ENCODE measurements at places on chromosomes 7 and 10.

DNA sequence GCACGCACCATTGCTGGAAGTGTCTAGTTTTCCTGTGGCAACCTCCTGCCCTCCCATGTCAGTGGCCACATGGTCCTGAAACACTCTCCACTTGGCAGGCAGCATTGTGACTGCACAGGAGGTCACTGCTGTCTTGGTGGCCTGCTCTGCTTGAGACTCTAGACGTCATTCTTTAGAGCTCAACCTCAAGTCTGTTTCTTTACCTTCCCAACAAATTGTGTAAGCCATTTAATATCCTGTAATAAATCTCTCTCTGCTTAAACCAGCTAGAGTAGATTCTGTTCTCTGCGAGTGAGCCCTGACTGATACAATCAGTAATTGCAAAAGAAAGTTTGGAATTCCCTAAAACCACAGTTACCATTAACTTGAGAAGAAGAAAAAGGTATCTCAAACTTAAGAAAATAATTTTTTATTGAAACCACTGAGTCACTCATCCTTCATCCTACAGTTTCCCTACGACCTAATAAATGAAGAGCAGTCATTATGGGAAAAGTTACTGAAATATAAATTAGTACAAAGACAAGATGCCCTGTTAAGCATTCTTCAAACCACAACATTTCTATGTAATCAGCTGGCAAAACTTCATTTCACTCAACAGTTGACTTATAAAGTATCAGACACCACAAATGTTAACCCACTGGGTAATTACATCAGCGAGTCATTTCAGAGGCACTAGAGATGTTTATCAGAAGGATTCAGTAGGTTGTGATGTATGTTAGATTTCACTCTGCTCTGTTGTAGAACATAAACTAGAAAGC, 18.0 kb downstream of the SLC25A13 start:
- no peak for DNase-seq

GRCh38 chr7:81680120-81680519, 89.7 kb downstream of the HGF start:
- DNase-seq: no peak

DNA sequence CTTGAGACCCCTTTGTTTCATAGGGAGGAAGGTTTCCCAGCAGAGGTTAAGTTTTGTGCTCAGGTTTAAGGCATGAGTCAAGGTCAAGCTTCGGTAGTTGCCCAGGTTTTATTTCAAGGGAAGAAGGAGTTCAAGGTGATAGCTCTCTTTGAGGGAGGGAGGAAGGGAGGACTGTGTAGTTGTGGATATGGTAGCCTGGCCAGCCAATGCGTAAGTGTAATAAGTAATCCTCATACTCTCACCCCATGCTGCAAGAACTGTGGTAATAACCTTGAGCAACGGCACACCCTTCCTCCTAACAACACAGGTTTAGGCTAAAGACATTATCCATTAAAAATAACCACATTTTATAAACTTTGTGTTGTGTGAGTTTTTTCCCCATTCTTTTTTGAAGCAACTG, 478.9 kb downstream of the KCNMA1 start:
- no peak for DNase-seq

- DNase-seq: no peak
Measured at GRCh38 chr7:19728716-19729115, 19.9 kb upstream of the POLR1F start.

GRCh38 chr10:104268405-104268712, 625 bp upstream of the GSTO2 start:
- DNase-seq: no peak

- peak; percentile 45 for DNase-seq
Measured at GRCh38 chr7:107150375-107151073, 18.3 kb upstream of the HBP1 start.

GRCh38 chr7:150998341-150998740, 7.5 kb downstream of the NOS3 start:
- DNase-seq: no peak

DNA sequence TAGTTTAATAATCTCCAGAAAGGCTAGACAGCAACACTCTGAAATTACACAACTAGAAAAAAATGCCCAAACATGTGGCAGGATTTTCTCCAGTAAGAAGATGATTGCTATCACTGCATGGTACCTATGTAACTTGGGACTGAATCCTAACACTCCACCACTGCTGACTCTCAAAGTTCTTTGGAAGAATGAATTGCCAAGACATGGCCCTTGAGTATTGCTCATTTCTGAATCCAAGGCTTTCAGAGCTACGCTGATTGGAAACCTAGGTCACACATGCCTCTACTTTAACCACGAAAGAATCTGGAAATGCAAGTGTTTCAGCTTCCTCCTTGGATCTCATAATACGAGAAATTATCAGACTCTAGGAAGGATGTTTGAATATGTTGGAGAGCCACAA, 167.5 kb upstream of the CELF2 start:
- no peak for DNase-seq

GRCh38 chr7:151717415-151717814, 159.5 kb downstream of the PRKAG2 start:
- DNase-seq: no peak

DNA sequence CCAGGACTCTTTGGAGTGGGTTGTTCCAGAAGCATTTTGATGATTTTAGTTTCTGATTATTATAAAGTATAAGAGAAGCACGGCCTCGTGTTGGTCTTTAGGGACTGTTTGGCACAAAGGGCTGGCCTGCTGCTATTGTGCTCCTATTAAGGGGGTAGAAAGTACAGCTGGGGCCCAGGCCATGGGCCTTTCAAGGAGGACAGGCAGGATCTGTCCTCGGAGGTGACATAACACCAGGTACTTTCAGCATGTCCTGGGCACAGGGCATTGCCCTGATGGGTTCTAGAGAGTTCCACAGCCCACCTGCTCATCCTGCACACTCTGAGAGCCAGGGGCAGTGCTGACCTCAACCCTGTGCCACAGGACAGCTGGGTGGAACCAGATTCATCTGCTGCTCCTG, 24.9 kb downstream of the STRA8 start:
- DNase-seq: no peak

GRCh38 chr10:102627736-102628293, 16.5 kb upstream of the TRIM8 start:
- no peak for DNase-seq

- no peak for DNase-seq
Measured at GRCh38 chr10:50653142-50653541, 29.4 kb upstream of the SGMS1 start.

DNA sequence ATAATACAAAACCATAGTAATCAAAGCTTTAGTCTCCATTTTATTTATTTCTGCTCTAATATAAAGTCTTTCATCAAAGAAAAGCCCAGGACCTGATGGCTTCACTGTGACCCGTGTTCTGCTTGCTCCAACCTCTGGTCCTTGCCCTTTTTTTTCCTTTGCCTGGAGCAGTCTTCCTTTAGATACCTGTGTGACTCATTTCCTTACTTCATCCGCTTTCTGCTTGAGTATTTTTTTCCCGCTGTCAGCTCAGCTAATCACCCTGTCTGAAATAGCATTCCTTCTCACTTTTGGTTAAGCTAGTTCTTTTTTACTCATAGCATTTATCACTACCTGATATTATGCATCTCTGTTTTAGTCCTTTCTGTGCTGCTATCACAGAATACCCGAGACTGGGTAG, 194.8 kb downstream of the ABCA13 start:
- no peak for DNase-seq

GRCh38 chr7:155371884-155372781, 74.5 kb downstream of the INSIG1 start:
- no peak for DNase-seq

DNA sequence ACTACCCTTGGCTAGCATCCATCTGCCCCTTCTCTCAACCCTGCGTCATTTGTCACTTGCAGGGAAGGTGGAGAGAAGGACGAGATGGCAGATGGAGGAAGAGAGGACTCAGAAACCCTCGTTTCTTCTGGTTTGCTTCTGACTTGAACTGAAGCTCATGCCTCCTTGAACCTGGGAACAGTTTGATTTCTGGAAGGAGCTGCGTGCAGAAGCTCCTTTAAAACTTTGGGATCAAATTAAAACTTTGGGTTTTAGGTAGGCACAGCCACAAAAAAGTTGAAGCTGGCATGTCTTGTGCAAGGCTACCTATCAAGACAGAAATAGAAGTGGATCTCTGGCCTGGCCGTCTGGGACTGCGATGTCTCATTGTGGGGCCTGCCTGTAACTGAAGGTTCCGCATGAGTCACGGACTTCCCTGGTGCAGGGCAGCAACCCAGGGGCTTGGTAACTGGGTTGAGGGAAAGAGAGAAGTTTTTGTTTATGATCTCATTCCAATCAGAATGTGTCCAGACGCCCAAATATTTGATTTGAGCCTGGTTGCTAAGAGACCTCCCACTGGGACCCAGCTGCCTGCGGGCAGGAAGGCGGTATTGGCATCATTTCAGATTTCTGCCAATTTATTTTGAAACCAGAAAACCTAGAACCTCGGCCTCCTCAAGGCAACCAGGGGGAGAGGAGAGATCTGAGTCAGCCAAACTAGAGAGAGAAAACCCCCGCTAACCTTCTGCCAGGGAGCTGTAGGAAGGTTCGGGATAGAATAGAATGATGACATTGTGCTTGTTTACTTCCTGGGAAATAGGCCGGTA, 15.8 kb upstream of the CAMK1D start:
- DNase-seq: no peak

- no peak for DNase-seq
Measured at GRCh38 chr7:32516551-32517100, 21.3 kb downstream of the AVL9 start.

GRCh38 chr10:88961266-88961665, 8.7 kb upstream of the ACTA2 start:
- DNase-seq: no peak

DNA sequence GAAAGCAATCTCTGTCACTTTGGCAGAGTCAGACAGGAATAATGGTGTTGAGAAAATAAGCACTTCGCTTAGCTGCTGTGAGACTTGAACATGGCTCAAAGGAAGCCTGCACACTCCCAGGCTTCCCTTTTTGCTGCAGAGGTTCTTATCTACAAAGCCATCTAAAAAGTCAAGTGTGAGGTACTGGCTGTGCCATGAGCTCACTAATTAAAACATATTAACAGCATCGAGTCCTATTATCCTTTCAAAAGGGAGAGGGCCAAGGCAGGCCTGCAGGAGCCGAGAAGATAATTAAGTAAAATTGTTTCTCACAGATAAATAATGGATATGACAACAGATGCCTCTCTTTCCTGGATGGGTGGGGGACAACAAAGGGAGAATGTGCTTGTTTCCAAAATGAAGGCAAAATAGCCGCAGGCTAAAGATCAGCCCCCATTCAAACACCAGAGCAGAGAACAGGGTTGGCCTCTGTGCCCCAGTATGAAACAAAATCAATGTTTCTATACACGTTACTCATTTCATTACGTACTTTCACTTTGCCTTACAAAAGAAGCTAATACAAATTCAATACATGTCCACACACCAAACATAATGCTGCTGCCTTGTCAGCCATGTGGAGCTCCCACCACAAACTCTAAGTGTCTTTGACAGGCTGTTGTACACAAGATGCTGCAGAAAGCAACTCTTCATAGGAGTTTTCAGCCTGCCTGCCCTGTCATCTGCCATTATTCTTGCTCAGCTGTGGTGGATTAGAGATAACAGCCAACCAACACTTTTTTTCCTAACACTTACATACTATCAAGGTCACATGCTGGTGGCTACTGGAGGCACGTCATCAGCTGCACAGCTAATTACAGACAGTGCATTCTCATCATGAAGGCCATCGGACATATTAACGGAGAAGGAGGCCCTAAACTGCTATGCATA, 55.3 kb downstream of the ELAPOR2 start:
- no peak for DNase-seq

DNA sequence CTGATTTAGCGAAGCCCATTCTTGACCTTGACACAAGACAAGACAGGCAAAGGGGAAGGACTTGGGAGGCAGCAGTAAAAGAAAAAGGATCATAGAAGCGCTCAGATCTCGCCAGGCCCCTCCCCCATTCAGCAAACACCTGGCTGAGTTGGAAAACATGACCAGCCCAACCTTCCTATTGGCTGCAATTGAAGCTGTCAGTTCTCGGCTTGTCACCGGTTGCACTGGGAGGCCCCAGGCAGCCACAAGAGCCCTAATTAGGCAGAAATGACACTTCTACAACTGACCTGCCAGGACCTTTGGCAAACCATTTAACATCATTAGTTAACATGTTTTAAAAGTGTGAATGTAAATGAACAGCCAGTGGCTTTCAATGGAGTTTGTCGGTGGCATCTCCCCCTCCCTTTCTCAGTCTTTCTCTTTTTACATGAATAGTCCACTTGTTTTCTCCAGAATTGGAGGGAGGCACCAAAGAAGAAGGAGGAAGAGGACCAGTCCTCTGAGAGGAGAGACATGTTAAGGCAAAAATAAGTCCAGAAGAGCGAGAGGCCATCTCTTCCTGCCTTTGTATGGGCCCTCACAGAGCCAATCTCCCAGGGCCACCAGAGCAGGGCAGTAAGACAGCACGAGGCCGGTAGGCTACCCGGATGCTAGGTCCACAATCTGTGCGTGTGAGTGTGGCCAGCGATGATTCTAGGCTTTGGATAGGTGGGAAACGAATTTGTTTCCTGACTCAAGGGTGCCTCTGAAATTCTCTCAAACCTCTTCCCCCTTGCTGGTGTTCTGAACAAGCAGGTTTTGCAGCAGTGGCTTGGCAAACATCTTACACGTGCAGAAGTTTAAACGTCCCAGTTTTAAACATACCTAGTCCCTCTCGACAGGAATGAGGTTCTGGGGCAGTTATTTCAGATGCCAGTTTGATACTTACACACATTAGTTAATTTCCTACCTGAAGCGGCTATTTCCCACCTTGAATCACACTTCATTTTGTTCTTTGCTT, 15.0 kb upstream of the ENO4 start:
- DNase-seq: no peak

GRCh38 chr7:98178762-98179490, 32.3 kb upstream of the BHLHA15 start:
- DNase-seq: no peak

DNA sequence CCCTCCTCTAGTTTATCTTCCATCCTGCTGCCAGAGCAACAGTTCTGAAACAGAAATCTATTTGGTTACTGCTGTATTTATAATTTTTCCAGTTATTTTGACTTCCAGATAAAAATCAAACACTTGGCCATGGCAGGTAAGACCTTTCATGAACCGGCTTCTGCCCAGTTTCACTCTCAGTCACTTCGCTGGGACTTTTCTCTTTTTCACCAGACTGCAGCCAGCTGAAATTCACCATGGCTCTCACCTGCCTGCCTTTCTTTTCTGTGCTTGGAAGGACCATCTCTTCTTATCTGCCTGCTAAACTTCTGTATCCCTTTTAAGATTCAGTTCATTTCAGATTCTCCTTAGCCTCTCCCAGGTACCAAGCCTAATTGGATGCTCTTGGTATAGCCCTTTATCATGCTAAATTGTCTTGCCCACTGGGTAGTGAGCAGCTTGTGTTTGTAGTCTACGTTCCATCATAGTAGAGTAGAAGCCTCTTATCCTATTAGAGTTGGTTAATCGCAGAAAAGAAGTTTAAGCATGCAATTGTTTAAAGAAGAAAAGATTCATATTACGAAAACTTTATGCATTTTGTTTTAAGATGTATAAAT, 71.7 kb downstream of the TAF3 start:
- DNase-seq: no peak

All from stimulated activated naive CD4-positive, alpha-beta T cell (primary cell).